Chondrocyte (in vitro differentiated cells): ENCODE measurements at places on chromosomes 4 and X. TPM values are rescaled to one million over a fixed set of nuclear protein-coding genes. Genes with fewer than 3 reads are reported as not detected.

Gene NR0B1
- not detected in 3 replicates for total RNA-seq

Gene SHROOM4
- 5.5 to 7.5 TPM (median 6.4 TPM) in 3 replicates for total RNA-seq

Gene PRKG2
- not detected in 3 replicates for total RNA-seq

GRCh38 chr4:5143940-5144339 lies 92.7 kb downstream of the STK32B start:
- DNase-seq, result no peak

- DNase-seq, result no peak
Measured at GRCh38 chrX:40247848-40248622, 150.3 kb upstream of the BCOR start.

DNA sequence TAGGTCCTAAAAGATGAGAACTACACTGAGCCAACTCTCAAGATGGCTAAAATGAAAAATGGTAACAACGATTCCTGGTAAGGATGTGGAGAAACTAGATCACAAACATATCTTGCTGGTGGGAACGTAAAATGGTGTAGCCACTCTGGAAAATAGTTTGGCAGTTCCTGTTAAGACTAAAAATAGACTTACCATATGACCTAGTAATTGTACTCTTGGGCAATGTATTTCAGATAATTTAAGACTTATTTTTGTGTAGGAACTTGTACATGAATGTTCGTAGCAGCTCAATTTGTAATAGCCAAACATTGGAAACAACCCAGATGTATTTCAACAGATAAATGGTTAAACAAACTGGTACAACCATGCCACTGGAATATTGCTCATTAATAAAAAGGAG lies 106.2 kb downstream of the HDAC8 start:
- no peak for DNase-seq

DNA sequence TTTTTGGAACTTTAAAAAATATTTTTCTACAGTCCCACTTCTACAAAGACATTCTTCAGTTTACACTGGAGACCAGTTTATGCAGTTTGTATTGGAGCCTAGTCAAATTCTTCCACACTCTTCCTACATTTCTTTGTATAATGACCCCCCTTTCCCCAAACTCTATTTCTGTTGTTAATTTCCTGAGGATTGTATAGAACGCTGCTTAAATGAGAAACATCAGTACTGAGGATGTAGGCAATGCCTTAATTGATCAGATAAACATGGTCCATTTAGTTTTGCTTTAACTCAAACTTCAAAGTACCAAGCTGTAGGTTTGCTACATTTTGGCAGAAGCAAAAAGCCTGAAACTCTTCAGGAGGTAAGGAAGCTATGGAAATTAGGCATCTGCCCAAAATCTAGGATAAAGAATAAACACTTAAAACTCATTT lies 155.5 kb downstream of the SLC7A11 start:
- no peak for DNase-seq

- DNase-seq, result no peak
Measured at GRCh38 chr4:172680691-172681090, 487.9 kb upstream of the GALNT7 start.

- DNase-seq, result no peak
Measured at GRCh38 chrX:132488180-132488705, 595 bp downstream of the MBNL3 start.

GRCh38 chr4:52911684-52912294 lies 49.7 kb downstream of the RASL11B start:
- no peak for DNase-seq

DNA sequence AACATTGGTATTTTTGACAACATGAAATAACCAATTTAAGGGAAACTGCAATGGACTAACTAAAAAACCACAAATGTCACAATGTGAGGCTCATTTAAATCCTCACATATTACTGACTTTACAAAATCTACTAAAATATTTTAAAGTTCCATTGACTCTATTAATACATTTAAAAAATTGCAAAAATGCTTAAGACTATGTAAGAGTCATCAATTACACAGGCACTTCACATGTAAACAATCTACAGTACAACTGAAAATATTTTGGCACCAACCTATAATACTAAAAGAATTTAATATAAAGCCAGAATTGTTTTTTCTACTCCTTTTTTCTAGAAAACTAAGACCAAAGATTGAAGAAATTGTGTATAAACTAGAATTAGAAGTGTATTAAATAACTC lies 76.8 kb upstream of the RBMXL3 start:
- no peak for DNase-seq

DNA sequence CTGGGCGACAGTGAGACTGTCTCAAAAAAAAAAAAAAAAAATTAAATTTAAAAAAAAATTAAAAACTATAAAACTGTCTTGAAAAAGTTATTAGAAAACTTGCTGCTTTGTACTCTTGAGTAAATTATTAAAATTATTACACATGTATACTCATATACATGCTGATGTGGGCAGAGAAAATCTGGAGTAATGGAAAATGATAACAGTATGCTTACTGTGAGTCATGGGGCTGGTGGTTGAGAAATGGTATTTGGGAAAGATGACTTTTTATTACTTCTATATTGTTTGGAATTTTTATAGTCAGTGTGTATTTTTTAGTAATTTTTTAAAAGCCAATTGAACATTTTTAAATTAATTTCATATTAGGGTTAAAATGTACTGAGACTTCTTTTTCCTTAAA lies 7.5 kb downstream of the YY2 start:
- no peak for DNase-seq
